Spleen (tissue), 13 donors: ENCODE measurements at places on chromosomes 2 and 18. TPM values are rescaled to one million over a fixed set of nuclear protein-coding genes. Genes with fewer than 3 reads are reported as not detected.

Gene KIF3C
- polyA plus RNA-seq: 0.33 TPM

Gene NEU2
- polyA plus RNA-seq: not detected

Gene SERPINB13
- not detected for polyA plus RNA-seq

DNA sequence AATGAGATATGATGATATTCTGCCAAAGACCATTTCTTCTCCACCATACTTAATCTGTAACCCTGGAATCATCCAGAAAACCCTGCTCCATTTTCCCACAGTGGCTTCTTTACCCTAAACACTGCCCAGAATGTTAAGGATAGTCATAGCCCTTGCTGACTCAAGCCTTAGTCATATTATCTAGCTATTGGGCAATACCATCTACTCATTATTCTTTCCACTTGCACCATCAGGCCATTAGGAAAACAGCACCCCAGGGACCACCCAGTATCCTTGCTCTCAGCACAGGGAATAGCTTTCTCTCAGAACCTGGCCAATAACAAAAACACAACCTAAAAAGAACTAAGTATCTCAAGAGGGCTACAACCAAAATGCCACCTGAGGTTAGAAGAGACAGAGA lies 445.7 kb upstream of the SLC14A2 start:
- no peak for DNase-seq
- no peak overlapping the region for H3K27ac ChIP-seq
- peaks cover 4% of the 10 kb centered on the region for H3K4me1 ChIP-seq
- no peaks in the 10 kb centered on the region for H3K36me3 ChIP-seq
- no peaks in the 10 kb centered on the region for H3K27me3 ChIP-seq
- H3K4me3 ChIP-seq: no peak overlapping the region

GRCh38 chr2:112625474-112626114 lies 20.1 kb upstream of the SLC20A1 start:
- DNase-seq: no peak
- H3K27me3 ChIP-seq: no peaks in the 10 kb centered on the region
- peaks cover 40% of the 10 kb centered on the region for H3K4me1 ChIP-seq
- H3K27ac ChIP-seq: no peak overlapping the region

GRCh38 chr2:159042115-159042850 lies 73.8 kb downstream of the TANC1 start:
- no peak overlapping the region for H3K27ac ChIP-seq
- H3K4me1 ChIP-seq: peaks cover 7% of the 10 kb centered on the region
- peaks cover 6% of the 10 kb centered on the region for H3K27me3 ChIP-seq
- DNase-seq: no peak

- peaks cover 64% of the 10 kb centered on the region for H3K4me1 ChIP-seq
- H3K36me3 ChIP-seq: no peaks in the 10 kb centered on the region
- peak overlapping the region; percentile 82 for H3K27ac ChIP-seq
- H3K4me3 ChIP-seq: no peak overlapping the region
Measured at GRCh38 chr2:224930990-224931389, 111.3 kb downstream of the DOCK10 start.

GRCh38 chr2:141534666-141535362 lies 596.0 kb downstream of the LRP1B start:
- H3K4me1 ChIP-seq: no peaks in the 10 kb centered on the region
- no peaks in the 10 kb centered on the region for H3K36me3 ChIP-seq
- no peak for DNase-seq
- no peak overlapping the region for H3K4me3 ChIP-seq
- no peaks in the 10 kb centered on the region for H3K27me3 ChIP-seq

GRCh38 chr18:26791676-26792075 lies 73.8 kb downstream of the AQP4 start:
- H3K27me3 ChIP-seq: no peaks in the 10 kb centered on the region
- DNase-seq: no peak
- no peak overlapping the region for H3K27ac ChIP-seq
- no peaks in the 10 kb centered on the region for H3K4me1 ChIP-seq

DNA sequence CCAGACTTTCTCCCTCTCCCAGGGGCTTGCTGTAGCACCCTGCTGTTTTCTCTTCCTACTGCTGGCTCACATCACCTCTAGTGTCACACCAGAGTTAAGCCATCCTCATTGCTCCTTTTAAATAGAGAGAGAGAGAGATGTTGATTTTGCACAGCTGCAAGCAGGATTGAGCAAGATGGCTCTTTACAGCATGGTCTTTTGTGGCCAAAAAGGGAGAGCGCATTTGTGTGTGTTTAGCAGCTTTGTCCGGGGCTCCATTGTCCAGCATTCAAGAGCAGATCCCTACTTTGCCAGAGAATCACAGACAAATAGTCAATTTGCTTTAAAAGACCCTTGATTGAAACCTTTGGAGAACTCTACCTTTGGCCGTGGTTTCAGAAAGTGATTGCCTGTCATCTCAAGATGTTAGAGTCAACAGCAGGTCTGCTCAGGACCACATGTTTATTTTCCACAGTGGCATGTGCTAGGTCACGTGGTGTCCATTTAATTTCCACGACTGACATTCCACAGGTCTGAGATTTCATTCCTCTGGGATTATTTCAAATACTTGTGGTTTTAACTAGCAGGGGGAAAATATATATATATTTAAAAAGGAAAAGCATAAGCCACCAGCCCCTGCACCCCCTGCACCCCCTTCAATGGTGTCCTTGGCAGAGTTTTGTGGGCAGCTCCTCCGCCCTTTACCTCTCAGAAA lies 359.9 kb upstream of the SLC14A2 start:
- no peak overlapping the region for H3K27ac ChIP-seq
- H3K36me3 ChIP-seq: no peaks in the 10 kb centered on the region
- H3K4me1 ChIP-seq: no peaks in the 10 kb centered on the region
- DNase-seq: no peak
- no peaks in the 10 kb centered on the region for H3K27me3 ChIP-seq

DNA sequence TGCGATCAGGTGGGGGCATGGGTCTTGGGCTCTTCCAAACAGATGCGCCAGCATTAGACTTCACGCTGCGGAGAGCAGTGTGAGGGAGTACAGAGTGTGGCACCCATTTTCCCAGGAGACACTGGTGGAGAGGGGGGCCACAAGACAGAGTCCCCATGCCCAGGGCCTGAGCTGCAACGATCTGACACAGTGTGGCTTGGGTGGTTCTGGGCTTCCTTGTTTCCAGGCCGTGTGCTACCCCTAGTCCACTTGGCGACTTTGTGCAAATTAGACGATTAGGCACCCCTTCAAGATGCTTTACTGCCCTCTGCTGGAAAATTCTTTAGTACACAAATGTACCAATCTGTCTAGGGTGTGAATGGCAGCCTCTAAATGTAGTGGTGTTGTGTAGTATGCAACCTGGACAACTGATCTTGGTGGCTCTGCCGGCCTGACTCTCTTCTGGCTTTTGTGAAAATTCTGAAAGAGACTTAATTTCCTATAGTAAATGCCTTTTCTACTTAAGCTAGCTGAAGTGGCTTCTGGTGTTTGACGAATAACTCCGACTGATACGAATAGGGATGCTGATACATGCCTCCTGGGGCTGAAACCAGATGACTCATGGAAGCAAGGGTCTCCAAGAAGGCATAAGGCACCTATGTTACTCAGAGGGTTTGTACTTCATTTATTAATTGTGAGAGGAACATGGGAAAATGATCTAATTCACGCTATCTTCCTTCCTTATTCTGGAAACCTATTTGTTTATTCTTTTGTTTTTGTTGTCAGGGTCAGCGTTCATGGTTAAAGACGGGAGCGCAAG lies 92.3 kb upstream of the SMAD2 start:
- H3K4me3 ChIP-seq: no peak overlapping the region
- peak overlapping the region; percentile 66 for H3K27ac ChIP-seq
- DNase-seq: no peak
- peaks cover 5% of the 10 kb centered on the region for H3K4me1 ChIP-seq
- peaks cover 33% of the 10 kb centered on the region for H3K27me3 ChIP-seq

- no peaks in the 10 kb centered on the region for H3K27me3 ChIP-seq
- DNase-seq: no peak
- peaks cover 2% of the 10 kb centered on the region for H3K36me3 ChIP-seq
- no peaks in the 10 kb centered on the region for H3K4me1 ChIP-seq
- H3K4me3 ChIP-seq: no peak overlapping the region
Measured at GRCh38 chr2:241599615-241600014, 37.3 kb downstream of the THAP4 start.

GRCh38 chr2:238157506-238158017 lies 1.2 kb upstream of the ERFE start:
- no peak overlapping the region for H3K27ac ChIP-seq
- peaks cover 32% of the 10 kb centered on the region for H3K4me1 ChIP-seq
- no peak for DNase-seq
- no peak overlapping the region for H3K4me3 ChIP-seq
- H3K27me3 ChIP-seq: peaks cover 51% of the 10 kb centered on the region
- H3K36me3 ChIP-seq: no peaks in the 10 kb centered on the region

DNA sequence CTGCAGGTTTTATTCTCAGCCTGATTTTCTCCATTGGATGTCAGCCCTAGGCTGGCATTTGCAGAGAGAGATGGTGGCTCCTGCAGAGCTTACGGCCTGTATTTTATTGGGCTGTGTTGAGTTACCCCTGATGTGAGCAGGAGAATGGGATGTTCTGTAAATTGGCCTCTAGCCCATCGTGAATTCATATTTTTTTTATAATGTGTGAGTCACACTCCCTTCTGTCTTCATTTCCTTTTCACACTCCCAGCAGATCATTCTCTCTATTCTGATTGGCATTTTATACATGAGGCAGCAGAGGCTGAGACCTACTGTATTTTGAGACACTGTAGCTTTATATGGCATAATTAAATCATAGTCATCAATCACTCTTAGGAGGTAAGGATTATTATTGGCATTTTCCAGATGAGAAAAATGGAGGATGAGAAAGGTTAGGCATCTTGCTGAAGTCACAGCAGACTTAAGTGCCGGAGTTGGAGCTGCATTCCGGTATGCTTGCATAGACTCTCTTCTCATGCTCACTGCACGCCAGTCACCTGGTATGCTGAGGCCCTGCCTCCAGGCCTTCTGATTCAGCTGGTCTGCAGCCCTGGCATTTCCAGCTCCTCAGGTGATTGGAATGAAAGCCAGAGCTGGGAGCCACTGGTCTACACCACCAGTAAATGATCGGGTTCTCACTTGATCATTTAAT lies 142.4 kb downstream of the NEDD4L start:
- no peaks in the 10 kb centered on the region for H3K4me1 ChIP-seq
- DNase-seq: no peak
- no peaks in the 10 kb centered on the region for H3K36me3 ChIP-seq
- H3K27me3 ChIP-seq: no peaks in the 10 kb centered on the region
- H3K27ac ChIP-seq: no peak overlapping the region

DNA sequence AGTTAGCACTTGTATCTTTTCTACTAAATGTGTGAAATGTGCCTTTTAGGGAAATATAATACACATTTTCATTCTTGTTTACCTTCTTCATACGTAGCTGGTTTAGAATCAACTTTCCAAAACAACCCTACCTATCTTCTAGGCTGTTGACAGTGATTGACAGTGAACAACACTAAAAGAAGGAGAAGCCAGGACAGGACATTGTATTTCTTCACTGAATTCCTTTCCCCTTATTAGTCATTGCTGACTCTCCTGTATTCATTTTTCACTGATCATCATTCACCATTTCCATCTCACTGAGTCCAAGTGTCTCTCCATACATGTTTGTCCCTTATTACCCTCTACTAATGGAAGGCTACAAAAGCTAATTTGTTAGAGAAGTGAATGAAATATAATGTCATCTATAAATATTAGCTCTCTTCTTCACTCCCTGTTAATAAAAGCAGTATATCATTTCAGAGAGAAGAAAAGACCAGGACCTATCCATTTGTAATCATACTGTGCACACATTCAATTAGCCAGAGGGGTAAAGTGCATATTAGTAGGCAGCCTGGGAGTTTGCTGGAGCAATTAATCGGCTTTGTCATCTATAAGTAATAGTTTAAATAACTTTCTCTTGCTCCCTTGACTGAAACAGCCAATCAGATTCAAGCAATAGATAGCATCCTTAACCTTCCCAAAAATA lies 192.5 kb upstream of the FOSL2 start:
- no peaks in the 10 kb centered on the region for H3K36me3 ChIP-seq
- no peak overlapping the region for H3K4me3 ChIP-seq
- H3K27me3 ChIP-seq: no peaks in the 10 kb centered on the region
- no peak for DNase-seq
- H3K4me1 ChIP-seq: no peaks in the 10 kb centered on the region
- no peak overlapping the region for H3K27ac ChIP-seq

GRCh38 chr18:51120809-51121596 lies 76.5 kb downstream of the MEX3C start:
- no peaks in the 10 kb centered on the region for H3K27me3 ChIP-seq
- no peaks in the 10 kb centered on the region for H3K36me3 ChIP-seq
- no peak for DNase-seq
- no peak overlapping the region for H3K4me3 ChIP-seq
- H3K4me1 ChIP-seq: no peaks in the 10 kb centered on the region

DNA sequence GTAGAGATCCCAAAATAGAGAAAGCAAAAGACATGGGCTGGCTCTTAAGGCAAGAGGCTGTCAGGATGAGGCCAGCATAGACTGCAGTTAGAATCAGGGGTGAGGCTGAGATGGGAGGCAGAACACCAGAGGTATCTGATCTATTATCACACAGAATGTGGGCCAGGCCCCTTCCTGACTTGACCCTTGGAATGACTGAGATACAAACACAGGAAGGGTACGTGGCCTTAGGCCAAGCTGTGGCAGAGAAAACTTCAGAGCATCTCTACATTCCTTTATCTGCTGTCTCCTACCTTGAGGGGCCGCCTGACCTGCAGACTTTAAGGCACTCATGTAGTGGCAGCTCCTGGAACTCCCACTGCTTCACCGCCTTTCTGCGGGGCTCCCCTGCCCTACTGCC lies 28.4 kb downstream of the TMEM17 start:
- H3K4me1 ChIP-seq: peaks cover 29% of the 10 kb centered on the region
- no peak for DNase-seq
- H3K27me3 ChIP-seq: no peaks in the 10 kb centered on the region

DNA sequence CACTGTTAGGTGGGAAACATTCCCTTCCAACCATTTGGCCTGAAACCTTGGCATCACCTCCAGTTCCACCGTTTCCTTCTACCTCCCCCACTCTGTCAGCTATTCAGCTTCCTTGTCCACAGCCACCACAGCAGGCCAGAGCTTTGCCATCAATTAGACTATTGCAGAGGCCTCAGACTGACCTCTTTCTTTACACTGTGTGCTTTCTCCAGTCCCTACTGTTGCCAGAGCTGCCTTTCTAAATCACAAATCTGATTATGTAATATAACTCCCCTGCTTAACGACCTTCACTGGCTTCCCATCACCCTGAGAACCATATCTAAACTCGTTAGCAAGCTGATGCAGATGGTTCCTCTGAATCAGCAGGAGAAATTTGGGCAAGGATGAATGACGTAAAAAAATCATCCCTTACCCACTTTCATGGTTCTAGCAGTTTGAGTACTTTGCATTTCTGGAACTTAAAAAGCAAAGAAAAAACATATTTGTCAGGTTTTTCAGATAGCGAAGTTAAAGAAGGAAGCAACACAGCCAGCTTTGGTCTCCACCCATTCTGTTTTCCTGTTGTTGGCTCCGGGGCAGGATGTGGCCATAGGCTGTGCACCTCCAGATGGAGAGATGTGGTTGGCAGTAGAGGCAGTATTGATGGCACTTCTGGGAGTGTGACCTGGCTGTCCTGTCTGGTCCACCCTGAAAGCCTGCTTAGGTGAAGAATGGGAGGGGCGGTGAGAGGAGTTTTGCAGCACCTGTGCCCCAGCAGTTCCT lies 422.1 kb downstream of the PARD3B start:
- H3K27ac ChIP-seq: peak overlapping the region; percentile 68
- H3K4me1 ChIP-seq: peaks cover 9% of the 10 kb centered on the region
- no peaks in the 10 kb centered on the region for H3K36me3 ChIP-seq
- DNase-seq: no peak
- no peak overlapping the region for H3K4me3 ChIP-seq
- H3K27me3 ChIP-seq: no peaks in the 10 kb centered on the region
